ENCODE measurements at places on chromosomes 2 and 18.

DNA sequence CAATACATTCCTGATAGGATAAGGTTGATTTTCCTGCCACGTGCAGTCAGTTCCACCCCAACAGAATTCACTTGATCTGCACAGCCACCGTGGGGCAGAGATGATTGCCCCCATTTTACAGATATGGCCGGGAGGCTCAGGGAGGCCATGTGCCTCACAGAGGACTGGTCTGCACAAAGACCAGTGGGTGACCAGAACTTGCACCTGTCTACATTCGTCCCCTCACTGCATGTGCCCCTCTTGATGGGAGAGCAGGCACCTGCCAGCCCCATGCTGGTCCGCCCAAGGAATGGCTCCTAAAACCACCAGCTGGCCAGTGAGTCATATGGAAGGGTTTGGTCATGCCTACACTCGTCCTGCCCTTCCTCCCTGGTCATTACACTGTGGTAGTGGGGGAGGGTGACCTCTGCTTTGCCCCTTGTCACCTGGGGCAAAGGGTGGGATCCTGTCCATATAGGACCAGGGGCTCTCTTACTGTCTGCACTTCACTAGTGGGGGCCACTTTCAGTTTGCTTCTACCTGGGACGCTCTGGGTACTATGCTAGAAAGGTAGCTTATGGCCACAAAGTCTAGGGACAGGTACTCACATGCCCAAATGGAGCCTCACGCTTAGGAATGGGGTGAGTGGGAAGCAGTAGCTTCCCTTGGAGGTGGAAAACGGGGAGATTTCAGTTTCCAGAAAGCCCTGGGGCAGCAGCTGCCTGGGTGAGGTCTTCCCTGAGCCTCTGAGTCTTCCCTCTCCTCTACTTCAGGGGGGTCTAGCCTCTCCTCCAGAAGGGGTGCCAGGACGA, 14.7 kb downstream of the RRM2 start:
- no peak for DNase-seq

- no peak for DNase-seq
Measured at GRCh38 chr2:84212611-84213314, 246.3 kb downstream of the SUCLG1 start.

DNA sequence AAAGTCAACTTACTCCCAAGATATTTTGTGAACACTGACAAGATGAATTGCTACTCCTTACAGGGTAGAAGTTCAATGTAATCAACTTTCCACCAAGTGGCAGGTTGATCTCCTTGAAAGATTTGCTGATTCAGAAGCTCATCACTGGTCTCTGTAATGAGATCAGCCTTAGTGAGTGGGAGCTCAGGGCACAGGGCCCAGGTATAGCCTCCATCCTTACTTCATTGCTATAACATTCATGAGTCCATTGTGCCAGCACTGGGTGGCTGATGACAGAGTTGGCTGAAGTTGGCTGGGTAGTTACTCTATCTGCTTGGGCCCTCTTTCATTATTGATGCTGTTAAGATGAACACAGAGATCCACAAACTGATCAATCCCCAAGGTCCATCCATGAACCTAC, 379.0 kb downstream of the IRS1 start:
- no peak for DNase-seq

DNA sequence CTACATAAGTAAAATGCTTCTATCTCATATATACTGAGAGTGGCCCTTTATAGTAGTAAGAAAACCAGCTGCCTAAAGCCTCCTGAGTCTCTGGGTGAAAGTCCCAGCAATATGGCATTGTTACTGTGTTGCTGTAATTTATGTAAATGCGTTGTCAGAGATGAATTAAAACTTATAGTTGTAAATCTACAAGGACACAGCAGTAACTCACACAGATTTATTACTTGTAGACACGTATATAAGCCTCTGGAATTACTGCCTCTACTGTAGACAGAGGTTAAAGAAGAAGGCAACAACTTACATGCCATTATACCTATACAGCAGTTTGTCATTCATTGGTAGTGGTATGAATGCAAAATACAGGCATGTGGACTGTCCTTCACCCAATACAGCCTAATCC, 169.1 kb upstream of the BOD1L2 start:
- DNase-seq, result no peak

- no peak for DNase-seq
Measured at GRCh38 chr18:47882641-47883040, 47.8 kb downstream of the SMAD2 start.

DNA sequence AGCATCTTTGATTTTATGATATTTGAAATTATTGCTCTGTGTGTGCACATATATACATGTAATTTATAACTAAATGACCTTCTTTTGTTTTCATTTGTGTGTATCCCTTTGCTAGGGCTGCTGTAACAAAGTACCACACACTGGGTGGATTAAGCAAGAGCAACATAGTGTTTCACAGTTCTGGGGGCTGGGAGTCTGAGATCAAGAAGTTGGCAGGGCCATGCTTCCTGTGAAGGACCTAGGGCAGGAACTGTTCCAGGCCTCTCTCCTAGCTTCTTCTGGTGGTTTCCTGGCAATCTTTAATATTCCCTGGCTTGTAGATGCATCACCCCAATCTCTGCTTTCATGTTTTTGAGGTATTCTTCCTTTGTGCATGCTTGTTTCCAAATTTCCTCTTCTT, 1043.9 kb downstream of the TSN start:
- no peak for DNase-seq

- DNase-seq, result no peak
Measured at GRCh38 chr2:126901459-126901858, 2.8 kb downstream of the TEX51 start.

GRCh38 chr2:29733213-29733612, 188.2 kb downstream of the ALK start:
- no peak for DNase-seq

- DNase-seq, result no peak
Measured at GRCh38 chr2:66565291-66565690, 130.4 kb downstream of the MEIS1 start.

DNA sequence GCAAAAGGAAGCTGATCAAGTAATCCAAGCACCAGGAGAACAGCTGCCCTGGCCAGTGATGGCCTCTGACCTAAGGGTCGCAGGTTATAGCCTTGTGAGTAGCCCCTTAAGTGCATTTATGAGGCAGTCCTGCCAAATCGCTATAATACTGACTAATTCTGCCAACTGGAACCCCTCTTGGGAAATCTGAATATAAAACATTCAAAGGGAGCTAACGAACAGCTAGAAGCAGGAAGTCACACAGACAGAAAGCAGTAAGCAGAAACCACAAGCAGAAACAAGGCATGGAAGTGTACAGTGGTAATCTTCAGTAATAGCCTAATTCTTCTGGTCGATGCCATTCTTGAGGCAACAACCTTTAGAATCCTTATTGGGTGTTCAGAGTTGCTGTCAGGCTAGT, 521.3 kb downstream of the METTL4 start:
- DNase-seq, result no peak

- peak; percentile 25 for DNase-seq
Measured at GRCh38 chr2:7672027-7672684, 754.9 kb downstream of the RNF144A start.

GRCh38 chr2:55771612-55772011, 78.0 kb upstream of the PNPT1 start:
- no peak for DNase-seq

DNA sequence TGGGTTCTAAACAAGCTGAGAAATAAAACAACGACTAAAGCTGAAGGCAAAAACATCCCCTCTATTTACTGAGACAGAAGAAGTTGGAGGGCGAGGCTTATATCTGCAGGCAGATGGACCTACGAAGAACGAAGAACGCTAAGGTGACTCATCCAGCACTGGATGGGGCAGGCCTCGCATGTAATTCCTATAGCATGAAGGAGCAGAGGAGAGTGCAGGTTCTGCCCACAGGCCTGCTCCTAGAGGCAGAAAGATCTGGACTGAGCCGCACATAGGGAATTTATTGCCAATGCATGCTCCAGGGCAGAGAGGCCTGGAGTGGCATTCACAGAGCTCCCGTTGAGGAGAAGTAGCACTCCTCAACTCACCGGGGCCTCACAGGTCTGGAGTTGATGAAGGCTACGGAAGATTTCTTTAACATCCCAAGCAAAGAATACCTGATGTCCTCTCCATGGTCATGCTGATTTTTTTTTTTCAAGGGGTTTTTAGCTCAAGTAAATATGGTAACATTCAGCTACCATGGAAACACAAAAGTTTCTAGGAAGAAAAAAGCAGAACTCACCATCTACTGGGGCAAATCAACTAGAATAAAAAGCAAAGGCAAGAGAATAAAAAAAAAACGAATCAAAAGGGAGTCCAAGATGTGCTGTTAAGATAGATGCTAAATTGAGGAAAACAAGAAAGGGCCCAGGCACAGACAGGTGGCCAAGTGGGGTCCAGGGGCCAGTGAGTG, 10.4 kb upstream of the METTL21A start:
- DNase-seq, result no peak

GRCh38 chr18:69935319-69936190, 12.1 kb downstream of the CD226 start:
- DNase-seq, result peak; percentile 69
